ENCODE measurements at places on chromosomes 16 and 17. TPM values are rescaled to one million over a fixed set of nuclear protein-coding genes. Genes with fewer than 3 reads are reported as not detected.

The RANGRF gene
- total RNA-seq, result 19.4 TPM

The TBC1D28 gene
- not detected for total RNA-seq

The ALOX12B gene
- total RNA-seq, result 15.0 TPM

- DNase-seq, result no peak
Observed at GRCh38 chr16:89867918-89868317, 5.5 kb upstream of the TCF25 start.

The MED31 gene
- 13.3 TPM for total RNA-seq

DNA sequence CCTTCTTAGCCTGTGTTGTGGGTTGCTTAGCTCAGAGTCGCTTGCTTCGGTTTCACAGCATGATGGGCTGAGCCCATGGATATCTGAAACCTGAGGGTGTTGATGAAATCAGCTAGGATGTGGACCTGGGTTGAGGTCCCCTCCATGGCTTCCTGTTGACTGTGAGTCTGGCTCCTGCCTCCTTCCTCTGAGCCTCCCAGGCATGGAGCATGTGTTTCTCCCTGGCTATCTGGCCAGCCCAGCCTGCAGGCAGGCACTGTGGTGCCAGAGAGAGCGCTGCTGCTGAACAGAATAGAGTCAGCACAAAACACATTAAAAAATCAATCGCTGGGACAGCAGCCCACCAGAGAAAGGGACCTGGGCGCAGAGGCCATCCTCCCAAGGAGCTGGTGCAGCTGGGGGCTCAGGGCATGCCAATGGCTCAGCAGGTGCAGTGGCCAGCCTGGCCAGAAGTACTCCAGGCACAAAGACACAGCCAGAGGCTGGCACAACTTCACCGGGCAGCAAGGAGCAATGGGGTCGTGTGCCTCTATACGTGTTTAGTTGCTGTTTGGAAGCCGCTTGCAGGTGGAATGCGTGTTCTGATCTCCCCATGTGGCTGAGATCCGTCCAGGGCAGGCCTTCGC lies 28.3 kb upstream of the GPRC5C start:
- no peak for DNase-seq

GRCh38 chr17:2418572-2418971 lies 17.7 kb upstream of the MNT start:
- no peak for DNase-seq

The RHOT1 gene
- 46.2 TPM for total RNA-seq

The PDP2 gene
- 14.0 TPM for total RNA-seq

DNA sequence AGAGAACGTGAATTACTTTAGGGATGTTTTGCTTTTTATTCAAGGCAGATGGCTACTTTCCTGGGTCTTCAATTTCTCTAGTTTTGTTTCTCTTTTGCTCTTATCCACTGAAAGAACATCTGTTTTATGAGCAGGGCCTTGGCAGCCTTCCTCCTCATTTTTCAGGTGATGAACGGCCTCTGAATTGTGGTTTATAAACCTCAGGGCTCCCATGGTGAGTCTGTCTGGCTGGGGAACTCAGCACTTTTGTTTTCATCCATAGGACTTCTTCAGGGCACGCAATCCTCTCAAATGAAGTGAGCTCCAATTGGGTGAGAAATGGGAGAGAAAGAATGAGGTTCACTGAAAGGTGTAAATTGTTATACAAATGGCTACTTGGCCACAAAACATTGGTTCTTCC lies 186.4 kb upstream of the ERCC4 start:
- no peak for DNase-seq

DNA sequence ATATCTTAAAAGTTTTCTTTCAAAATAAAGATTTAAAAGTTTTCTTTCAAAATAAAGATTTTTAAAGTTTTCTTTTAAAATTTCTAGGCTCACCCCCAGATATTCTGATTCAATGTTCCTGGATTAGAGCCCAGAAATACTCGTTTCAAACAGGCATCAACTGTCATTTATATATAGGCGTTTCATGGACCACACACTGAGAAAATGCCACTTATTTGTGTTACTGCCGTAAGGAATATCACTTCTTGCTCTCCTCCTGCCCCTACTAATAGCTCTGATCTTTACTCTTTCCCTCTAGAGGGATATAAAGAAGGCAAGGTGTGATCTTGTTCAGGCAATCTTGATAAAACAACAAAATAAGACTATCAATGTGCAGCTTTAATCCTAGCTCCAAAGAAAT lies 1324.1 kb downstream of the CDH8 start:
- no peak for DNase-seq

DNA sequence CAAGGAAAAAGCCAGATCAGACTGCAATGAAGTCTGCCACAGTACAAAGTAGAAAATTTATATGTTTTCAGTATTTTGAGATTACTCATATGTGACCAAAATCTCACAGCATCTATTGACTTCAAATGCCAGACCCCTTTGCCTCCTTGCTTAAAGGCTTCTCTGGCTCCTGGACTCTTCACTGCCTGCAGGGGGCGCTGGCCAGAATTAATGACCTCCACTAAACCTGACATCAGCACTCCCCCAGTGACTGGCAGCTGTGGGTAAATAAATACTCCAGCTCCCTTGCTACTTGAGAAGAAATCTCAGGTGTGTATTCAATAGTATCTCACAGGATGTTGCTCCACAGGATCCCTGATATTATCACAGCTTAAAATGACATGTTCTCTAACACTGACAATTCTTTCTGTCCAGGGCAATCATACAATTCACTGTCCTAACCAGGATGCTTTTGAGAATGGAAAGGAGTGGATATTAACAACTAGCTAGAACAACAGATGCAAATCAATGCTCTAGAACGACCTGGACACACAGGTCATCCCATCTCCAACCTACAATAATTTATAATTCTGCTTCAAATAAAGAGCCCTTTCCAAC lies 4.0 kb downstream of the BECN1 start:
- no peak for DNase-seq

GRCh38 chr16:50114357-50115129 lies 38.6 kb upstream of the TENT4B start:
- no peak for DNase-seq

DNA sequence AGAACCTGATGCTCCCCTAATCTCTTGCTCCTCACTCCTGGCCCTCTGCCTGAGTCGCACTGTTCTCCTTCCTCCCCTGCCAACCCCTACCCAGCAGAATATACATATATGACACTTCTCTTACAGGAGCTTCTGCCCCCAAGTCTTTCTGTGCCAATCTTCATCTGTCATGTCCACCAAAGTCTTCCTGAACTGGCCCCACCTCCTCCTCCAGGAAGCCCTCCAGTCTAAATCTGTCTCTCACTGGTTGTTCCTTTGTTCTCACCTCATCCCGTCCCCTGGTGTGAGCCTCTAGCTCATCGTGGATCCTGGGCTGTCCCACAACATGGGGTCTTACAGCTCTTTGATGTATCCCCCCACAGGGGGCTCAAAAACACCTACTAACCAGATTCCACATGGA lies 8.3 kb downstream of the CRHR1 start:
- no peak for DNase-seq
